Substantia nigra (tissue), 51 donors: ENCODE measurements at places on chromosomes 3 and 15.

DNA sequence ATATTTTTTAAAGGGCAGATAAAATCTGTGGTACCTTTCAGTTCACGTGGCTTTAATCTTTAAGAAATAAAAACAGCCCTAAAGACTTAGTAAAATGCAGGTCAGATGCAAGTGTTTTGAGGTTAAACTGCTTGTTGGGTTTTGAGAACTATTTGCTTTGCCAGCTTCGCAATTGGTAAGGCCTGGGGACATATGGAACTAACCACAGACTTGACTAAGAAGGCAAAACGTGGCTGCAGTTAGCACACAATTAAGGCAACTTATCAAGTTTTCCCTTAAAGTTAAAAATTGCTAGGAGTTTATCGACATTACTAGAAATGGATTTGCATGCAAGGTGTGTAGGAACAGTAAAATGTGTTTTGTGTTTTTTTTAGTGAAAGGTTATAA is 206.9 kb downstream of the ZNF385D start:
- DNase-seq: no peak

DNA sequence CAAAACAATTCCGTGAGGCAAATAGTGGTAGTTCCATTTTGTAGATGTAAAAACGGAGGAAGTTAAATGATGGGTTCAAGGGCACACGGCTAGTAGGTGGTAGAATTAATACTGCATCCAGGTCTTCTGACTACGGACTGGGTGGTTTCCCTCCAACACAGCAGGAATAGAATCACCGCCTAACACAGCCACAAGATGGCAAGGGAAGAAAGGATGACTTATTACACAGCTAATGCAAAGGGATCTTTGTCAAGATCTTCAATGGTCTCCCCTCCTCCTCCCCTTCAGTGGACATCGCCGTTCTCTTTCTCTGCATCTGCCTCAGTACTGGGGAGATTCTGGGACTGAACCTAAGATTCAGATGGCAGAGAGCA is 524 bp upstream of the TOPBP1 start:
- DNase-seq: no peak

DNA sequence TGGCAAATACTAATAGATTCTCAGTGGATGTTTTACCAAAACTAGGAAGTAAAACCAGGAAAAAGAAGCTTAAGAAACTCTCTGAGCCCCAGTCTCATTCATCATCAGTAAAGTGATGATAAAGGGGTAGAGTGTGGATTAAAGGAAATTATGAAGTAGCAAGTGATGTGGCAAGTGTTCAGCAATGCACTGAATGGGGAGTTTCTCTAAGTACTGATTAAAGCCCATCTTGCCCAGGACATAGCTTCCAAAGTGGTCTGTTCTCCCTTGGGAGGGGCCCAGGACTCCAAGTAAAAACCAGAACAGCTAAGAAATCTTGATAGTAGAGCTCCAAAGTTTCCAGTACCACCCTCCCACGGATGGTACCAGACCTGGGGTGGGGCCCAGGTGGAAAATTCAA is 137.3 kb downstream of the WNT5A start:
- no peak for DNase-seq

- DNase-seq: no peak
These were observed 34.4 kb downstream of the PAQR9 start for GRCh38 chr3:142929109-142929508.

DNA sequence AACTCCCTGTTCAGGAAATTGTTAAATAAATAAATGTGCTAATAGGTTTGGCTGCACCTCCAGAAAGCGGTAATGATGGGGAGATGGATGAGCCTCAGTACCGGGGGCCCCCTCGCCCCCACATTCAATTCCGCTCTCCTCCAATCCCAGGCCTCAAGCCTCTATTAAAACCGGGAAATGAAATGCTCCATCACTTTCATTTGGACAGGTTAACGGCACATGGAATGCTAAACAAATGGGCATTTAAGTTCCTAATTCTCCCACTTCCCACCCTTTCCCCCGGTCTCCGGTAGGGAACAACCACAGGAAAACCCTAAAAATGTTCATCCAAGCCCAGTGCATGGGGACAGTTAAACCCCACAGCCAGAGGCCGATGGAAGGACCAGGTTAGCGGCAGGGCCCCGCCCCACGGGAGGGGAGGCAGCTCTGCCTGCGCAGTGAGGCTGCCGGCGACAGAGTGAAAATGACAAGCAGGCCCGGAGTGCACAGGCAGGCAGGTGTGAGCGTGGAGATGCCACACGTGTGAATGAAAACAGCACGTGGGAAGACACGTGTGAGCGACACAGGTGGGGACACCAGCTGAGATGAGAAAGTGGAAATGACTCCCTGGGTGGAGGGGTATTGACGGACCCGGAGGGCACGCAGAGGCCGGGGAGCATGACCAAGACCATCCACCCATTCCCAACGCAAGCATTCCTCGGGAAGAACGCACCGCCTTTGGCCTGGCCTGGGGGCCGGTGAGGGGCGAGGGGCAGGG is 28.1 kb downstream of the RNU5B-1 start:
- DNase-seq: no peak

GRCh38 chr3:193214445-193214844 is 26.6 kb upstream of the PLAAT1 start:
- DNase-seq: no peak

DNA sequence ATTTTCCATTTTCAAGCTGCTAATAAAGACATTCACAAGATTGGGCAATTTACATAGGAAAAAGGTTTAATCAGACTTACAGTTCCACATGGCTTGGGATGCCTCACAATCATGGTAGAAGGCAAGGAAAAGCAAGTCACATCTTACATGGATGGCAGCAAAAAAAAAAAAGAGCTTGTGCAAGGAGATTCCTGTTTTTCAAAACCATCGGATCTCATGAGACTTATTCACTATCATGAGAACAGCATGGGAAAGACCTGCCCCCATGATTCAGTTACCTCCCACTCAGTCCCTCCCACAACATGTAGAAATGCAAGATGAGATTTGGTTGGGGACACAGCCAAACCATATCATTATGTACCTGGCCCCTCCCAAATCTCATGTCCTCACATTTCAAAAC is 202.0 kb downstream of the FNDC3B start:
- DNase-seq: no peak

DNA sequence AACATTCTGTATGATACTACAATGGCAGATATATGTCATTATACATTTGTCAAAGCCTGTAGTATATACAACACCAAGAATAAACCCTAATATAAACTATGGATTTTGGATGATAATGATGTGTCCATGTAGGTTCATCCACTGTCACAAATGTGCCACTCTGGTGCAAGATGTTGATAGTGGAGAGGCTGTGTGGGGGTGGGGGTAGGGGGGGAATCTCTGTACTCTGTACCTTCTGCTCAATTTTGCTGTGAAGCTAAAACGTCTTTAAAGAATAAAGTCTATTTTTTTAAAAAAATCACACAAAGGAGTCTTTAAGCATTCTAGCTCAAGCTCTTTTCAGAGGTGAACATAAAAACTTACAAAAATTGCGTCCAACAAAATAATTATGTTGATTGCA is 88.2 kb upstream of the ABI3BP start:
- no peak for DNase-seq

- no peak for DNase-seq
These were observed 34.9 kb downstream of the PIK3CB start for GRCh38 chr3:138799822-138800221.

GRCh38 chr3:122063908-122064307 is 8.7 kb downstream of the CD86 start:
- no peak for DNase-seq

DNA sequence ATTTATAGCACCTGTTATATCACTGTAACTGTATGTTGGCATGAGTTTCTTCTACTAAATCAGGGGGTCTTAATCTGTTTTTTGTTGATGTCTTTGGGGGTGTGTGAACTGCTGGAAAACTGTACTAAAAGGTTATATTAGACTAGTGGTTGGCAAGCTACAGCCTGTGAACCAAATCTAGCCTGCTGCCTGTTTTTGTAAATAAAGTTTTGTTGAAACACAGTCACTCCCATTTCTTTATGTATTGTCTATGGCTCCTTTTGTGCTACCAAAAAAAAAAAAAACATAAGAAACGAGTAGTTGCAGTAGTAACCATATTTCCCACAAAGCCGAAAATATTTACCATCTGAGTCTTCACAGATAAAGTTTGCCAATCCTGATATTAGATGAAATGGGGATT is 126.7 kb downstream of the AKAP13 start:
- no peak for DNase-seq

- DNase-seq: no peak
These were observed 14.4 kb downstream of the SLC12A6 start for GRCh38 chr15:34323217-34323616.

DNA sequence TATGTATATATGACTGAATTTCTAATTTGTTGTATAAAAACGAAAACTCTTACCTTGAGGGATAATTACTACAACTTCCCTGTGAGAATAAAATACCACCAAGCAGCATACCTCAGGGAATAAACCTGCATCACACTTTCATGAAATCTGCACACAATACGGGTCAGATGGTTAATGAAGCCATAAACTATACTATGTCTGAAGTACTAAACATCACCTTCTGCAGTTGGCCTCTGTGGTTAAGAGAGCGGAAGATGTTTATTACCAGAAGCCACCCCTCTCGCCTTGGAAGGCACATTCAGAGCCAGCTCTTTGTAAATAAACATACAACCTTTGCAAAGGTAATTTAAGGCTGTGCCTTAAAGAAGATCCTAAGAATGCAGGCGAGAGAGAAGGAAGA is 462.1 kb upstream of the NR2F2 start:
- no peak for DNase-seq

DNA sequence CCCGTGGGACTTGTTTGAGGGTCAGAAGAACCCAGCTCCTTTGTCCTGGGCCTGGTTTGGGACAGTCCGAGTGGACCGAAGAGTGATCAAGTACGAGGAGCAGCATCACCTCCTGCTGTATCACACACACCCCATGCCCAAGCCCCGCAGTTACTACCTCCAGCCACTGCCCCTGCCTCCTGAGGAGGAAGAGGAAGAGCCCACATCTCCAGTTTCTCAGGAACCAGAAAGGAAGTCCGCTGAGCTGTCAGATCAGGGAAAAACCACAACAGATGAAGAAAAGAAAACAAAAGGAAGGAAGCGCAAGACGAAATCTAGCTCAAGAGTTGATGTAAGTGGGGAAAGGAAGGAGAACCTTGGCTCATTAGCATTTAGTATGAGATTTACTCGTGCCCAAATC is 3.3 kb upstream of the P2RY12 start:
- no peak for DNase-seq

DNA sequence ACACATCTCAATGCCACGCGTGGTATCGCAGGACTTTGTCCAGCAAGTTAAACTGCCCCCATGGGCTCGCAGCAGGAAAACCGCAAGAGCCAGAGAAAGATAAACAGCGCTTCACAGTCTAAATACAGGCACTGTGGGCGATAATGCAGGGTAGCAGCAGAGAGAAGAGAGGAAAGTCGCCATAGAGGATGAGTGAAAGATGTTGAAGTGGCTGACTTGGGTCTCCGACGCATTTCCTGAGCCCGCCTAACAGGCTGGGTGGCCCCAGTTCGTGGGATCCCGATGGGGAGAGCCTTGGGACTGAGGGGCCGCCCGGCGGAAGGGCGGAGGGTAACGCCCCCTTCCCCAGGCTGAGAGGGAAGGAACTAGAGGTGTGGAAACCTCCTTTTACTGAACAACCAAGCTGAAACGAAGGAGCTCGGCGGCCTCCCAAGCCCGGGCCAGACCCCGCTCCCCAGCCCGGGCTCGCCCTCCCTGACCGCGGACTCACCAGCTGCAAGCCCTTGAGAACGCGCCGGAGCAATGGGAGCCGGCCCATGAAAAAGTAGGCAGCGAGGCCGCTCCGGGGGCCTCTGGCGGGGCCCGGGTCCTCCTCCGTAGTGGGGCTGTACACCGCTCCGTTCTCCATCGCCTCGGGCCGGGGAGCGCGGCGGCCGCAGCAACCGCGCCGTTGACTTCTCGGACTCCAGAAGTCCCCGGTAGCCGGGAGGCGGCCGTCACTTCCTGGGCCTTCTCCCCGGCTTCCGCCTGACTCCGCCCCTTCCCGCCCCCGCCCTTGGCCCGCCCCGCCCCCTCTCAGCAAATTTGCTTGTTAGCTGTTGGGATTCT is at the start of gene CMTM6:
Gene CMTM6 (minus strand): TSS at position 735 of the 828 bp plus-strand sequence. CDS start 107 bp downstream, at position 628.
- peak; percentile 83 for DNase-seq

GRCh38 chr3:102460579-102460978 is 25.8 kb downstream of the ZPLD1 start:
- DNase-seq: no peak

DNA sequence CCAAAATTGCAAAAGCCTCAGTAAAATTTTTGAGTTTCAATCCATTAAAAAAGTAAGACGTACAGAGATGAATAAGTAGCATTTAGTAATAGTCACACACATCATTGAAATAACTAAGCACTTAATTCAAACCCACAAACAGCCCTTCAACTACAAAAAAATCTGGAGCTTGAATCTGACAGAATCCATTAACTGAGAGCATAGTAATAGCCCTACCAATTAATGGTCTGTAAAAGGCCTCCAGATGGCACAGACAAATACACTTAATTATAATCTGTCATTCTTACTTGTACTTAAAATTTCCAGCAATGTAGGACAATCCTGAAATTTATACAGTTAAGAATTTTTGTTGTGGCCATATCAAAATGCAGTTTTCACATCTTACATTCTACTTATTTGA is 246.9 kb downstream of the VGLL3 start:
- no peak for DNase-seq

DNA sequence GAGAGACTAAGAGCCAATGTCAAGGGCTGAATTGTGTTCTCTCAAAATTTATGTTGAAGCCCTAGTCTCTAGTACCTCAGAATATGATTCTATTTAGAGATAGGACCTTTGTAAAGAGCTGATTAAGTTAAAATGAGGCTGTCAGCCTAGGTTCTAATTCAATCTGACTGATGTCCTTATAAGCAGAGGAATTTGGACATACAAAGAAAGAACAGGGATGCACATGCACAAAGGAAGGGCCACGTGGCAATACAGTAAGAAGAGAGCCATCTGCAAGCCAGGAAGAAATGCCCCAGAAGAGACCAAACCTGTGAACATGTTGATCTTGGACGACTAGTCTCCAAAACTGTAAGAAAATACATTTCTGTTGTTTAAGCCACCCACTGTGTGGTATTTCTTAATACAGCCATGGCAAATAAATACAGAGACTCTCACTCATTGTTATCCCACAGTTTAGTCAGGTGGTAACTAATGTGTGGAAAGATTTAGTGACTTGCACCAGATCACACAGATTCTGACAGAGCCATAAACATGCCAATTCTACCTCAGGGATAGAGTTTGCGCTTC is 652.2 kb downstream of the NAALADL2 start:
- no peak for DNase-seq

DNA sequence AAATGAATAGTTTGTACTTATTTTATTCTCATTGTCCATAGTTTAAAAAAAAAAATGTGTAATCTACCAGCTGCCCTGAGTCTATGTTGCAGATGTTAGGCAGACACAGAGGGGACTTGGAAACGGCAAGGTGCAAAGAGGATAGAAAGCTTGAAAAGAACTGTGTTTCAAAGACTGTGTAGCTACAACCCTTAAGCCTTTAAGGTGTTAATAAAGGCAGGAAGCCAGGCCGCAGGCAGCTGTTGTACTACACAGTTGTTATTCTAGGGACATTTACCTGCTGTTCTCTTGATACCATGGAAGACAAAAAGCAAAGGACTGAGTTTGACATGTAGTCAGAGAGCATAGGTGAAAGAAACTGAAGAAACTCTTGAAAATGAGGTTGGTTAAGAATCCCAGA is 440.0 kb downstream of the TUSC7 start:
- no peak for DNase-seq
